ENCODE measurements at places on chromosomes 13 and 19.

DNA sequence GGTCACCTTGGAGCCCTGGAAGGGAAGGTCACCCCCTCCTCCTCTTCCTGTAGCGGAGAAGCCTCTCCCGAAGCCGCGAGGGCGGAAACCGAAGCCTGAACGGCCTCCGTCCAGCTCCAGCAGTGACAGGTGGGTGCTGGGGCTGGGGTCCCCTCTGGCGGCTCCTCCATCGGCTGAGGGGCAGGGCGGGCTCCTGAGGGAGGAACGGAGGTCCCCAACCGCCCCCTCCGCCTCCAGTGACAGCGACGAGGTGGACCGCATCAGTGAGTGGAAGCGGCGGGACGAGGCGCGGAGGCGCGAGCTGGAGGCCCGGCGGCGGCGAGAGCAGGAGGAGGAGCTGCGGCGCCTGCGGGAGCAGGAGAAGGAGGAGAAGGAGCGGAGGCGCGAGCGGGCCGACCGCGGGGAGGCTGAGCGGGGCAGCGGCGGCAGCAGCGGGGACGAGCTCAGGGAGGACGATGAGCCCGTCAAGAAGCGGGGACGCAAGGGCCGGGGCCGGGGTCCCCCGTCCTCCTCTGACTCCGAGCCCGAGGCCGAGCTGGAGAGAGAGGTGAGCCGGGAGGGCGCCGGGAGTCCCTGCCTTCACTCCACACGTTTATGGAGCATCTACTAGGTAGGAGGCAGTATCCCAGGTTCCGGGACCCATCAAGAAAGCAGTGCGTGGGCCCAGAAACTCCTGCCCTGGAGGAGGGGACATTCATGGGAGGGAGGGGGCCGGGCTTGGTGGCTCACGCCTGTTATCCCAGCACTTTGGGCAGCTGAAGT, 22.0 kb downstream of the HDGFL2 start:
- no peak for DNase-seq

DNA sequence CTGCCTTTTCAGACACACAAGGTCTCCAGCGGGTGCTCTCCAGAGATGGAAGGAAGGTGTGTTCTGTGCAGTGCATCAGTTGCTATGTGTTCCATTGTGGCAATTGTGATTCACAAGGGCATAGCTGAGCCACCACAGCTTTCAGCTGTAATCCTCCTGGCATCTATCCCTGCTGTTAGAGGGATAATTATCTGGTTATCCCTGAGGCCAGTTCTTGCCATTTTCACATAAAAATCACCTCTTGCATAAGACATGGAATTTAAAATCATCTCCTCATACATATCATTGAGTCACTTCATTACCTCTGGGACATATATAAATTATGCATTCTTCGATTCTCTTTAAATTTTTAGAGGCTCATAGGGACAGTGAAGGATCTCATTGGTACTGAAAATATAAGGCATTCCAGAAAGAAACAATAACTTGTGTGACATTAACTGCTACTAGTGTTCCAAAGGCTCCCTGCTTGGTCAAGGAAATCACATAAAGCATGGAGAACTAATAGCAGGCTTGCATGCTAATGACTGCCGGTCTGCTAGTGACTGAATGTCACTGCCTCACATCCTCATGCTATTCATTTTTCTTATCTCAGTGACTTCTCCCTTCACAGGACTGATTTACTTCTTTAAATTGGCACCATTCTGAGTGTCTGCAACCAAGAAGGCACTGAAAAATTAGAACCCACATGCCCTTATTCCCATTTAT, 214.0 kb downstream of the ENOX1 start:
- DNase-seq = no peak

GRCh38 chr13:46726347-46726746, 70.6 kb downstream of the ESD start:
- no peak for DNase-seq

GRCh38 chr13:50130123-50130946, 115.1 kb downstream of the KCNRG start:
- no peak for DNase-seq

- no peak for DNase-seq
Measured at GRCh38 chr13:30158774-30159445, 148.4 kb downstream of the KATNAL1 start.

- no peak for DNase-seq
Measured at GRCh38 chr13:73146707-73147106, 87.9 kb downstream of the KLF5 start.

DNA sequence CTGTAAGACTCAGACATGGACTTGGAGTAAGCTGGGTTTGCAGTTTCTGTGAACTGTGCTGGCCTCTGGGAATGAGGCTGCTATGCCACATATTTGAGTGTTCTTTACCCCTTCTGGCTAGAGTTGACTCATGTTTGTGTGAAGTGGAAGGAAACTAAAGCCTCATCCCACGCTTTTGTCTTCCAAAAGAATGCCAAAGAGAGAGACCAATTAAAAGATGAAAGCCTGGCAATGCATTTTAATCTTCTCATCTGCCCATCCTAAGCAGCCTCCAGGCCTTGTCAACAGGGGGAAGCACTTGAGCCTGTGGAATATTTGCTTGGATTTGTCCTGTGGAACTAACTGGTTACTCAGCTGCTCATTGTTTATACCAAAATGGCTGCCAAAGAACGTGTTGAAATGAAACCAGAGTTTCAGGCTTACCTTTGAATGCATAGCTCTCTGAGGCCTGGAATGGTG, 49.1 kb downstream of the LMO7 start:
- DNase-seq = no peak

- DNase-seq = no peak
Measured at GRCh38 chr19:19459707-19460251, 54.3 kb downstream of the GATAD2A start.

GRCh38 chr19:49498475-49498874, 2.2 kb downstream of the RPS11 start:
- DNase-seq = no peak

- DNase-seq = no peak
Measured at GRCh38 chr13:73851104-73851503, 283.1 kb downstream of the KLF12 start.

DNA sequence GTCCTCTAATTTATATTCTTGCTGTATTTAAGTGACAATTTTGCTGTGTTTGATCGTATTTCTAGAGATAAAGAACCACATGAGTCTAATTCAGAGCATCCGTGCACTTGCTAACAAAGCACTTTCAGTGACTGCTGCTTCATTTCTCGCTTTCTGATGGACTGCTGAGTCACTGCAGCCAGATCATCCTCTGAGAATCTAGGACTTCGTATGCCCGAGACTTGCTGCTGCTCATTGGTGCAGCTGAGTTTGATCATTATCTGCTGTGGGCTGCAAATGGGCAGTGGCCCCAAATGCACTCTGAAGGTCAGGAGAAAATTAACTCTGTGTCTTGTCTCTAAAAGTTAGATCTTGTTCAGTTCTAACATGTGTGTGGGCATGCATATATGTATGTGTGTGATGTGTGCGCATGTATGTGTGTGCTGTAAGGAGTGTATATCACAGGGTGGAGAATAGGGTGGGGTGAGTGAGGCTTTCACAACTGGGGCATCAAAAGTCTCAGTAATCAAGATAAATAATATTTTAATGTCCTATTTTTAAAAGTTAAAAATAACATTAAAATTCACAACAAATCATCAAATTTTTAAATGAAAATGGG, 342.6 kb downstream of the MTUS2 start:
- no peak for DNase-seq

GRCh38 chr19:589693-590395, at the start of gene HCN2:
Gene HCN2, plus strand, starts transcription at chr19:589881. Its CDS starts 65 bp downstream, at chr19:589946.
- DNase-seq = no peak

- DNase-seq = no peak
Measured at GRCh38 chr19:39436350-39436716, 584 bp upstream of the RPS16 start.

DNA sequence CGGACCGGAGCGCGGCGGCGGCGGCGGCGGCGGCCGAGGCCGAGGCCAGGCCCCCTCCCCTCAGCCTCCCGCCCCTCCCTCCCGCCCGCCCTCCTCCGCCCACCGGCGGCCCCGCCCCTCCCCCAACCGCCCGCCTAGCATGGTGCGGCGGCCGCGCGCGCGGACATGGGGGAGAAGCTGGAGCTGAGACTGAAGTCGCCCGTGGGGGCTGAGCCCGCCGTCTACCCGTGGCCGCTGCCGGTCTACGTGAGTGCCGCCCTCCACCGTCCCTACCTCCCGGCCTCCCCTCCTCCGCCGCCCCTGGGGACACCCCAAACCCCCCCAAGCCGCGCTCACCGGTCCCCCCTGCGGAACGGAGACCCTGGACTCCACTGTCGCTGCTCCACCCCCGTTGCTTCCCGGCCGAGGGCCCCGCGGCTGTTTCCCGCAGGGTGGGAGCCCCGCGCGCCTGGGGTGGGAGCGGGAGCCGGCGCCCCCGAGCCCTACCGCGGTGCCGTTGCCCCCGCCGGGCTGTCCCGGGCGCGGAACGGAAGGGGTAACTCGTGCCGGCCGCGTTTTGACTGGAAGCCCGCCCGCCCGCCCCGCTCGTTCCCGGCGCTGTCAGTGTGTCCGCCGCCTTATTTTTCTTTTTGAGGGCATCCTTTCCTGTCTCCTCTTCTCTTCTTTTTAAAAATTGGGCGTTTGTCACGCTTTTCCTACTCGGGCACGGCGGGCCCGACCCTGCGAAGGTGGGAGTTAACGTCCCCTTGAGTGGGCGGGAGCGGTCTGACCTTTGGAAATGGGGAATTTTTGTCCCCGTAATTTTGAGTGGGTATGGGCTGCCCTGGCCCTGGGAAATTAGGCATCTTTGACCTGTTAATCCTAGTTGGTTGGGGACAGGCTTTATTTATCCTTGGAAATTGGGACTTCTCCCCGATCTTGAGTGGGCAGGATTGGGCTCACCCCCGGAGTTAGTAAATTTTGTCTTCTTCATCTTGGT, 576 bp downstream of the DOT1L start:
- DNase-seq = no peak

DNA sequence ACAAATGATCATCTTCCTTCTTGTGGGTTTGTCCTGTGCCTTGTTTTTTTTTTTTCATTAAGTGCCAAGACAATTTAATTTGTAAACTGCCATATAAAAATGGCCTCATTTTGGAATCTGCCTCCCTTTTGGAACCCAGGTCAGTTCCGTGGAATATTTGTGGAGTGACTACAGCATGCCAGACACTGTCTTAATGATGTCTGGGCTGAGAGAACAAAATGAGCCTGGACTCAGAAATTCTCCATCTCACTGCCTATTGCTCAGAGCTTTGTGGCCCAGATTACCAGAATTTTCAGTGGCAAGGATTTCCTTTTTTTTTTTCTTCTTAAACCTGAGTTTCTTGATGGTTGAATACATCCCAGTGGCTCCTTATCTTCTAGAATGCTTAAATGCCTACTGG, 340.6 kb downstream of the ENOX1 start:
- no peak for DNase-seq

DNA sequence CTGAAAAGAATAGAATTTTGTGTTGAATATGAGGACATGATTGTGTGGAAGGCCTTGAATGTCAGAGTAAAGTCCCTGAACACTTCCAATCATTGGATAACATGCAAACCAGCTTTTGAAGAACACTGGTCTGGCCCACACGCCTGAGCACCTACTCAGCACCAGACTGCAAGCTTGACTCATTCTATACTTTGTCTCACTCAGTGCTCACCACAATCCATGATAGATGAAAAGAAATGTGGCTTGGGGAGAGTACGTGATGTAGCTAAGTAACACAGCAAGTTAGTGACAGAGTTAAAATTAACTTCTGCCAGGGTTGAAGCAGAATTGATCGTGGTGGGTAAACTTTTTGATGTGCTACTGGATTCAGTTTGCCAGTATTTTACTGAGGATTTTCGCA, 12.0 kb downstream of the DLEU7 start:
- no peak for DNase-seq

DNA sequence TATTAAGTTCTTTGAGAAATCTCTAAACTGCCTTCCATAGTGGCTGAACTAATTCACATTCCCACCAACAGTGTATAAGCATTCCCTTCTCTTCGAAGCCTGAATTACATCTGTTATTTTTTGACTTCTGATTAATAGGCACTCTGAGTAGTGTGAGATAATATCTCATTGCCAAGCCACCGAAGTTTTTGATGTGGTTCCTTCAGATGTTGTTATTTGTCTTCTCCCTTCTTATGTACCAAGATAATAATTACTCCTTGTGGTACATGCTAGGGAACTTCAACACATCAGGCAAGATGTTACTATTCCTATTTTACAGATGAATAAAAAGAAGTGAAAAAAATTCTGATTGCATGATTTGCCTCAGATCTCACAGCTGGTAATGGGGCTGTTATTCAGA, 70.9 kb downstream of the KCTD12 start:
- no peak for DNase-seq

DNA sequence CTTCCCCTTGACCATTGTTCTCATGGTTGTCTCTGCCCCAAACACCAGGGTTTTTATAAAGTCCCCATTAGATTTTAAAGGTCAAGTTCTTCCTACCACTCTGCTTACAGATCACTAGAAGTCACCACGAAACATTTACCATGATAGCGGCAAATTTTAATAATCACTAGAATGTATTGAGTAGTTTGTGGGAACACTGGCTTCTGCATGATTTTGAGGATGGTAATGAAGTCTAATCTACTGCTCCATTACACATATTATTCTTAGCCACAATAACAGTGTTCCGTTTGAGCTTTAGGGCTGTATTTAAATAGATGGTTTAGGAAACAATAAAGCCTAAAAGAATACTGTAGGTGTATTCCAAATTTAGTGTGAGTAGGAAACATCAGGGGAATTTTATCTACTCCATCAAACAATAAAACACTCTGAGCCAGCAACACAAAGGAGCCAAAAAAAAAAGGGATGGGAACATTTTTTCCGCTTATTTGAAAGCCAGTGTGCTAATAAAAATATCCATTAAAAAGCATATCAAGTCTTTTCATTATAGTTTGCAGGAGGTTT, 49.7 kb downstream of the KLF12 start:
- DNase-seq = no peak

DNA sequence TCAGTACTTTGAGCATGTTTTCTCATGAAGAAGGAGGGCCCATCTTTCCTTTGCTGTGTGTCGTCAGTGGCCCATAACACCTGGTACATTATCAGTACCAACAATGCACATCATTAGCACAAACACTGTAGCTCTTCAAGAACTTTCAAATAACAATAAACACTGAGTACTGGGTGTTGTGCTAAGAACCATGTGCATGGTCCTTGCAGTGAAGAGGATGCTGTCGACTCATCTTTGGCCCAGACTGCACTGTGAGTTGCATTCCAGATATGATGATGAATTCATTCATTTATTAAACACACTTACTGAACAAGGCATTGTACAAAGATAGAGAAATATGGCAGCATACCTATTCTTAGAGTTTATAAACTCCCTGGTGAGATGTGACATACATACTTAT, 55.8 kb downstream of the FLT3 start:
- no peak for DNase-seq

DNA sequence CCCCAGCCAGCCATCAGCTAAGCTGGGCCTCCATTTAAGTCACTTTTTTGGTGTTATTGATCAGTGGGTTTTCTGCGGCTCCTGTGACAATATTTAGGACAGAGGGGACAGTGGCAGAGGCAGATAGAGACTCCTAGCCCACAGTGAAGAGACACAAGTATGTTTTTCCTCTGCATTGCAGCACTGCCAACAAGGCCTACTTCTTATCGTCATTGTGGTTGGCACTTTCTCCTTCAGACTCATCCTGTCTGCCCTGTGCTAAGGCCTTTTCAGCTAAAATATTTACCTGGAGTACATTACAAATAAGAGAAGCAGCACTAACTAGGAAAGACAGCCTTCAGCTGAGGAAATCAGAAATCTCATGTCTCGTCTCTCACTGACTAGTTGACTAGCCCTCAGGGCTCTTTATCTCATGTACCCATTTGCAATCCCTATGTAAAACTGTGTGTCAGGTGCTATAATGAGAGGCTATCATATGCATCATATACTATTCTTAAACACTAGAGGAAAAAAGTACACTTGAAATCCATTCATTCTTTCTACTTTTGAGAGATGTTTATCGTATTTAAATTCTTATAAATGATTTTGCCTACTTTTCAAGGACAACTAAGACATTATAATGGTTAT, 62.2 kb downstream of the ZAR1L start:
- DNase-seq = no peak

GRCh38 chr19:33194532-33194885, 379 bp downstream of the LRP3 start:
- DNase-seq = no peak

Measured in NCI-H1436 treated with DMSO at 0.1 percent for 48 hours (cell line).